Left renal cortex interstitium (tissue), 4 donors: ENCODE measurements at places on chromosomes 3 and 15. TPM values are rescaled to one million over a fixed set of nuclear protein-coding genes. Genes with fewer than 3 reads are reported as not detected.

DUT gene
- polyA plus RNA-seq, result 156 TPM

GJD2 gene
- 0.06 TPM for polyA plus RNA-seq

SPINK8 gene
- polyA plus RNA-seq, result 0.68 TPM

ACKR2 gene
- 3.2 TPM for polyA plus RNA-seq

RTP1 gene
- polyA plus RNA-seq, result not detected

CD200R1L gene
- polyA plus RNA-seq, result not detected

DNA sequence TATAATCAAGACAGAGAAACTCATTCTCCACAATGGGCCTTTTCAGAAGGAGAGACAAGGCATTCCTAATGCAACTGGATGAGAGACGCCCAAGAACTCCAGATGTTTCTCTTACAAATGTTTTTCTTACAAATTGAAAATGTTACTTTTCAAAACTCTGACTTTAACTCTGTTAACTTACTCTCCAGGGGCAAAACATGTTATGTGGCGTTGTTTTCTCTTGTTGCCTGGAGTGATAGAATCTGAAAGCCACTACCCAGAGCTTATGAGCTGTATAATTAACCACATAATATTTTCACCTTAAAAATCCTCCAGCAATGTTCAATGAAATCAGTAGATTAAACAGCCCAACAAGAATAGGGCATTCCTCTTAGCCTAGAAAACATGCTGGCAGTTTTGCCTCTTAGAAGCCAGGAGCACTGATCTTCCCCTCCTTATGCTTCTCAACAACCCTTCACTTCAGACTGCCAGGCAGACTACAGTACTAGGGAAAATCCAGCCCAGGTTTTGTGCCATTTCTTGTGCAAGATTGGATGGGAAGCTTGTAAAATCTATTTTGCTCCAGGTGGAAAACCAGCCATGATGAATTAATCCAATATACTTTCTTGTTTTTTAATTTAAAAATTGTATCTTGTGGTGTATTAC, 186.7 kb upstream of the GADL1 start:
- no peak for DNase-seq

DNA sequence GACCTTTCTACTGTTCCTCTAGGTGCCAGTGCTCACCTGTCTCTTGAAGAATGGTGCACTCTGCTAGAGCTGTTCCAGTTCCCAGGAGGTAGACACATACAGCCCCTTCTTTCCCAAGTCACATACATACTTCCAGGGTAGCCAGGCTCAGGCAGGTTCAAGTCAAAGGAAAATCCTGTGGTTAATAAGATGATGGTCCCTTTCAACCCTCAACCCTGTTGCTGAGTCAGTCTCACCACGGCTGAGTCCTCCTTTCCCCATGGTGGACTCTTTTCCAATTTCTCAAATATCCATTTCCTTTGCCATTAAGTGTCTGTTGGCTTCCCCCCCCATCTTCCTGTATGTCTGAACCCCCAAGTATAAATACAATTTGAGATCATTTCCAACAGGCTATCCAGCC, 56.1 kb upstream of the ACAN start:
- no peak for DNase-seq

- no peak for DNase-seq
Measured at GRCh38 chr3:172285844-172286243, 162.4 kb downstream of the GHSR start.

DNA sequence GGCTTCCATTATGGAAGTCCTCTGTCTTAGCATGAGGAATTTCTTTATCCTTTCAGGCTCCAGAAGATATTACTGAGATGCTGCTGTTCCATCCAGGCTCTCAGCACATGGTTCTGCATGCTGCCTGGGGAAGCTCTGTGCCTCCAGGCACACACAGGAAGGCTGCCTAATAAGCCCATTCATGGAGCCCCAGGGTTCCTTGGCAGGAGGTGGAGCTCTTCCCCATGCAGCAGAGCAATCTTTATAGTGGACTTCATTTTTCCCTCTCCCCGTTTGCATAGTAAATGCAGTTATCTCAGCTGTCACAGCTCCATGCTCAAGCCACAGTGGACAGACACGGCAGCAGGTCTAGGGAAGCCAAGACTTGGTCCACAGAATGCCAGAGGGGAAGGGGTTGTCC, 57.6 kb downstream of the BOC start:
- no peak for DNase-seq

- DNase-seq, result no peak
Measured at GRCh38 chr15:77853008-77853328, 220.3 kb upstream of the LINGO1 start.

DNA sequence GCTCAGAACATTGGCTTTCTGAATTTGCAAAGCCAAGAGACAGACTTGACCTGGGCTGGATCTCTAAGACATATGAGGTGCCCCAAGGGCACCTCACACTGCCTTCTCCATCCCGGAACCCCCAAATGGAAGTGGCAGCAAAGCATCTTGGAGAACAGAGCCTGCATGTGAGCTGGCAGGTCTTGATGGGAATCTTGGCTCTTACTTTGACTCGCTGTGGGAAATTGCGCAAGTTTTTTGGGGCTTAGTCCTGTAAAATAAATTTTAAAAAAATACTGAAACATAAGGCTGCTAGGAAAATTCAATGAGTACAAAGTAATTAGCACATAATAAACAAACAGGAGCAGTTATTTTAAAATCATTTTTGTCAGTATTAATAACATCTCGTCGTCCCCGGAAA, 13.7 kb upstream of the SEC22A start:
- DNase-seq, result no peak

- DNase-seq, result no peak
Measured at GRCh38 chr3:42035816-42036482, 55.2 kb upstream of the TRAK1 start.

- DNase-seq, result no peak
Measured at GRCh38 chr3:135918600-135918999, 46.9 kb upstream of the PPP2R3A start.

- DNase-seq, result no peak
Measured at GRCh38 chr3:141498598-141499223, 11.9 kb downstream of the RASA2 start.

GRCh38 chr3:159536876-159537275, 451.8 kb upstream of the IL12A start:
- DNase-seq, result no peak

- no peak for DNase-seq
Measured at GRCh38 chr3:152105446-152105845, 163.3 kb upstream of the MBNL1 start.

GRCh38 chr3:172138792-172139507, 99.6 kb downstream of the FNDC3B start:
- no peak for DNase-seq

- no peak for DNase-seq
Measured at GRCh38 chr15:58627046-58627445, 122.5 kb downstream of the ADAM10 start.

DNA sequence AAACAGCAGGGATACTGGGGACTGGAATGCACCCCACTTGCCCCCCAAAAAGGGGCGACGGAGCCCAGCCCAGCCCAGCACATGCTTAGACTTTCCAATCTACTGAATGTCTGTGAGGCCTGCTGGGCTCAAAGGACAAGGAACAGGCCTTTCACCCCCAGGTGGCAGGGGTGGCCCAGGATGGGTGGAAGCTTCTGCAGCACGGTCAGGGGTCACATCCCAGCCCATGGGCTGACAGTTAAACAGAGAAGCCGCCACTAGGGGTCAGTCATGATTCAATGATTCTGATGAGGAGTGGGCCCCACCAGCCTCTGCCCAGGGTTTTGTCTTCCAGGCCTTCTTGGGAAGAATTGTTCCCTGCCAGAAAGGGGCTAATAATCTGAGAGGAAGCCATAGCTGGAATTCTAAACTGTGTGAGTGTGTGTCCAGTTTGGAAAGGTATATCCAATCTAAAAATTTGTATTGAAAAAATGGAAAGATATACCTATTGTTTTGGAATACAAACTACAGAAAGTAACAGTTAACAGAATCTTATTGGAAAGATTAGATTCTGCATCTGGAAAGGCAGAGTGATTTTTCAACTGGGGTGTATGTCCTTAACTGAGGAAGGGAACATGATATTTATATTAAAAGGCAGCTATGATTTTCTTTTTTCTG, 2.2 kb downstream of the CHRNB4 start:
- peak; percentile 79 for DNase-seq

- no peak for DNase-seq
Measured at GRCh38 chr15:83106994-83107840, at the start of gene TM6SF1. TSS of gene TM6SF1 (plus strand) at chr15:83107645. CDS start at chr15:83107681, 36 bp downstream.

DNA sequence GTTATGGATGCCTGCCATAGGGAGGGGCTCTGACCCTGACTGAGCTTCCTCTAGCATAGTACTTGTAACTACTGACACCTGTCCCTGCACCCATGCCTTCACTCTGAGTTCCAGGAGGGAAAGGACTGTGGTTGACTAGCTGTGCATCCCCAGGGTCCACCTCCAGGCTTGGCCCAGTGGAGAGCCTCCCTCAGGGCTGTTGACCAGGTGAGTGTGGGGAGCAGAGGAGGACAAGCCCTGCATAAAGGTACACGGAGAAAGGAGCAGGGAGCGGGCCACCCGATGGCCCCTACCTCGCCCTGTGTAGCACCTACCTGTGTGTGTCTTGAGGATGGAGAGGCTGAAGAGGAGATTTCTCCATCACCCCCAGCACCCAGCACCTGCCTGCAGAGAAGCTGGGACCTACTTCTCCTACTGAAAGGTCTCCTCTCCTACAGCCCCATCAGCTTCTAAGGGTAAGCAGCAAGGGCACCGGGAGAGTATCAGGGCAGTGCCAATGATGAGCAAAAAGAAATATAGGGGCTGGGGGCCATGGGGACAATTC, 6.7 kb upstream of the LTF start:
- DNase-seq, result no peak

DNA sequence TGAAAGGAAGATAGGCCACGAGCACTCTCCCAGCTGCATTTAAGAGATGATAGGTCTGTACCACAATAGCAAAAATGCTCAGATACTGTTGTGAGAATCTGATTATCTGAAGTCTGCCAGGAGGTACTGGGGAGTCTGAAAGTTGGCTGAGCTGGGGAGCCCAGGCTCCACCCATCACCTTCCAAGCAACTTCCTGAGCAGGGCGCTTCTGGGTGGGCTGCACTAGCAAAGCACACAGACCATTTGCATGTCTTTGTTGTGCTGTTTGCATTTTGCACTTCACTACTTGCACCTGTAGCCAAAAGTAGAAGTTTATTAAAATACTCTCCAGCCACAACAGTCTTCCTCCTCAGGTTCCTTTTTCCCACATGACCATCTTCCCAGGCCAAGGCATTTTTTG, 133.2 kb downstream of the ALDH1A2 start:
- DNase-seq, result no peak

DNA sequence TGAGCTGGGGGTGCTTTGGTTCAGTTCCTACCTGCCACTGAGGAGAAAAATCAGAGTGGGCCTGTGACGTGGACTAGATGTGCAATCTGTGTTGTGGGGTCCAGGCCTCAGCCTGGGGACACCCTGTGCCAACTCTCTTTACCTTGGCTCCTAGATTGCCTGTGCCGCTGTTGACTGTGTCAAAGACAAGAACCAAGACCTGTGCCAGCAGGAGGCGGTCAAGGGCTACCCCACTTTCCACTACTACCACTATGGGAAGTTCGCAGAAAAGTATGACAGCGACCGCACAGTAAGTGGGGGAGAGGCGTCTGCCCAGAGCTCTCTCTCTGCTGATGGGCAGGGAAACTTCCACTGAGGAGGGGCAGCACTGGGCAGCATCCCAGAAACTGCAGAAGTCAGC, 40.6 kb upstream of the SEC22A start:
- no peak for DNase-seq

DNA sequence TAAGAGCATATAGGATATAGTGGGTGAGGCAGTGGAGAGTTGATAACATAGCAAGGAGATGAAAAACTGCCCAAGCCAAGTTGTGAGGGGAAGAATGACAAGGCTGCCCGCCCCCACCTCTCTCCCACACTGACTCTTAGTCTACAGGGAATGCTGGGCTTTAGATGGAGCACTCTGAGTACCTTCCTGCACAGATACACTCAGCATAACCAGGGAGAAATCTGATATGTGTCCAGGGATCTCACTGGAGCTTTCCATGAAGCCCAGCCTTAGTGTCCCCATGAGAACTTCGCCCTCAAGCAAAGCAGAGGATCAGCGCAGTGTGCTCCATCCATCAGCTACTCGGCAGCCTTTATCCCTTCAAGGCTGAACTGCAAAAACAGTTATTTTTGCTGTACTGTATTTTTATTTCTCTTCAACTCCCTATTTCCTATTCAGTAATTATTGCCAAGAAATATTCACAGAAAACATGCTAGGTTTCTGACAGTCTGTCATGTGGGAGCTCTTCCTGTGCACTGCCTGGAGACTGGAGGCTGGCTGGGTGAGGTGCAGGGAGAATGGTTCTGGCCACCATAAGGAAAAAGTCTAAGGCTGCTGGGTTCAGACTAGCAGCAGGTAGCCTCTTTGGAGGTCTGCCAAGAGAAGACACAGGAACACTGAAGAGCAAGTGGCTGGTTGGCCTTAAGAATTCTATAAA, 475.2 kb upstream of the PPP2R3A start:
- DNase-seq, result no peak
